Suppressor macrophage treated with lipopolysaccharide for 1 hour (primary cell): ENCODE measurements at places on chromosomes 16 and 17.
A peak's percentile ranks its signal among the peaks of the same experiment; 100 is the strongest.

- DNase-seq = no peak
Observed at GRCh38 chr17:70270554-70270953, 101.2 kb downstream of the KCNJ2 start.

DNA sequence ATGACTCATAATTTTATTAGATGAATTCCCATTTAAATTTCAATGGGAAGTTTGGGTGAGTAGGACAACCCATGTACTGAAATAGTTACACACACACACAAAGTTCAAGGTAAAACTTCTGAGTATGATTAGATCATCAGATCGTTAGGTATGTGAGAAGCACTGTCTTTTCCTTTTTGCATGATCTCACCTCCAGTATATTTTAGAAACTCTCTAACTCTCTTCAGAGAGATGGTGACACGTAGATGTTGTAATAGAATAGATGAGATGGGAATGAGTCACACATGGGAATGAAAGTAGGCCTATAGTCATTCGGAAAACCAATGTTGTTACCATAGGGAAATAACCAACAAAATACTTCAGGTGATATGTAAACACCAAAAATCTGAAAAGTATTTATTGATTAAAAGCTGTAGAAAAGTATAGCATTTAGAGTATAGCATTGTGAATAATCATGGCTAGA, 22.2 kb downstream of the KRT23 start:
- peak; percentile 69 for DNase-seq

- DNase-seq = no peak
Observed at GRCh38 chr17:17810084-17810894, 26.5 kb downstream of the SREBF1 start.

- no peak for DNase-seq
Observed at GRCh38 chr17:66930933-66931332, 33.6 kb upstream of the CACNG4 start.

DNA sequence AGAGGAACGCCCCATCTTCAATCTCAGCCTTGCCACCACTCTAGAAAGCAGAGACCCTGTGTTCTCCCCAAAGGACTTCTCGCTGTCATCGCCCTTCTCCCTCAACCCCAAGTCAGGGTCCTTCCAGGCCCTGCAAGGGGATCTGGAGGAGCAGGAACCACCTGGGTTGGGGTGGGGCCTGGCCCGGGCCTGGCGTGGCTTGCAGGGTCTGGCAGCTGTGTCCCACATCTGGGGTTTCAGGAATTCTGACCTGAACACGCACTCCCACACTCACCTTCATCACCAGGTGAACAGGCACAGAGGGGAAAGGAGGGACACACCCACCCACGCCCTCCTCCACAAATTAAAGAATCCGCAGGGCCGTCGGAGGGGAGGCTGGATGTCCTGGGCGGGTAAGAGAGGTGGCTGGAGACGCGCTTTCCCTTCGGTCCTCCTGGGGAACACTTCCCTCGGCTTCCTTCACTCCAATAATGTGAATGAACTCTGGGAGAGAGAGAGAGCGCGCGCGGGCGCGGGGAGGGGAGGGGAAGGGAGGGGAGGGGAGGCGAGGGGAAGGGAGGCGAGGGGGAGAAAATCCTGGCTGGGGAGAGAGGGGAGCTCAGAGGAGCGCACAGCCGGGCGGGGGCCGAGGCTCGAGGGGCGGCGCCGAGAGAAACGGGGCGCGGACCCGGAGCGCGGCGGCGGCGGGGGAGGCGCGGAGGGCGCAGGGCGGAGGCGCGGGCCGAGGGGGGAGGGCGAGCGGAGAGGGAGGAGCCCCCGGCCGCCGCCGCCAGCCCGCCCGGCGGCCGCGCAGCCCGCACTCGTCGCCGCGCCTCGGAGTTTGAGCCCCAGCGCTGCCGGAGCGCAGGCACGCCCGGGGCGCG, at the start of gene CACNG4:
Gene CACNG4 (plus strand): TSS at position 799 of the 863 bp plus-strand sequence. CDS start 205 bp downstream, outside the sequence.
- no peak for DNase-seq

DNA sequence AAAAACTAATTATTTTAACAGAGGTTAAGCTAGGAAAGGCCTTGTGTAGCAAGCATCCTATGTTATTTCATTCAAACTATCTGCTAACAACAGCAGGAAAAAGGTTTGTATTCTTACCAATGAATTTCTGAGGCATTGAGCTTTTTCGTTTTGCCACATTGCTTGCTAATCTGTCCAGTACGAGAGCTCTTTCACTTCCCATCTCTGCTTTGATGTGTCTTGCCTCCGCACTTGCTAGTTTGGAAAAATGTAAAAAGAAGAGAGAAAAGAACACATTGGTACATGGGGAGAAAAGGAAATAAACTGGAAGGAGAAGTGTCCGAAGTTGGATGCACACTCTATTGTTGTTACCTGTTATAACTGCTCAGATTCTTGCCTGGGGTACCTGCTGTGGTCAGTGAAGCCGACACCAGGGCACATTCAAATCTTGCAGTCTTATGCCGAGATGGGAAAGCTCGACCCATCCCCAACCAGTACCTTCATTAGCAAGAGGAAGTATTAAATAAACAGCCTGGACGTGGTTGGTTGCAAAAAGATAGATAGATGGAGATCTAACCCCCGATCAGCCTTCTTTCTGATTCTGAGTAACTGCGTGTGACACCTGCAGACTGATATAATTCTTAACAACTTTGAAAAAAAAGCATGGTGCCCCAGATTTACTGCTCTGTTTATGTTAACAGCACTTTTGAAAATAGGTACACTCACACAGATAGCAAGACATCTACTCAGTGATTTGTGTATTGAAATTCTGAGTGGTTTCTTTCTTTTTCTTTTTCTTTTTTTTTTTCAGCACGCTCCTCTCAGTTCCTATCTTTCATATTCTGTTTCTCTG, 40.0 kb downstream of the GRB7 start:
- no peak for DNase-seq
